ENCODE measurements at places on chromosomes 2 and 18.

- DNase-seq, result no peak
Observed at GRCh38 chr2:181570833-181571661, 85.9 kb downstream of the CERKL start.

DNA sequence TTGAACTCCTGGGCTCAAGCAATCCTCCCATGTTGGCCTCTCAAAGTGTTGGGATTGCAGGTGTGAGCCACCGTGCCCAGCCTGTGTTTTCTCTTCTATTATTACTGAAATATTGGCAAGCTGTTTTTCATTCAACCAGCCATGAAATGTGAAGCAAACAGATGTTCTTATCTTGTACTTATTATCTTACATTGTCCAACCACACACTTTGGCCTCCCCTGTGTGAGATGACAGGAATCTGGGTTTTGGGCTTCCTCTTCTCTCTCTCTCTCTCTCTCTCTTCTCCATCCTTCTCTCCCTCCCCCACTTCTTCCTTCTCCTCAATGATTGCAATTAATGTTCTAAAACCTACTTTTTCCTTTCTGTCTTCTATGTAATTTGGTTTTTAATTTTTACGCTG lies 33.1 kb downstream of the RAMP1 start:
- no peak for DNase-seq

DNA sequence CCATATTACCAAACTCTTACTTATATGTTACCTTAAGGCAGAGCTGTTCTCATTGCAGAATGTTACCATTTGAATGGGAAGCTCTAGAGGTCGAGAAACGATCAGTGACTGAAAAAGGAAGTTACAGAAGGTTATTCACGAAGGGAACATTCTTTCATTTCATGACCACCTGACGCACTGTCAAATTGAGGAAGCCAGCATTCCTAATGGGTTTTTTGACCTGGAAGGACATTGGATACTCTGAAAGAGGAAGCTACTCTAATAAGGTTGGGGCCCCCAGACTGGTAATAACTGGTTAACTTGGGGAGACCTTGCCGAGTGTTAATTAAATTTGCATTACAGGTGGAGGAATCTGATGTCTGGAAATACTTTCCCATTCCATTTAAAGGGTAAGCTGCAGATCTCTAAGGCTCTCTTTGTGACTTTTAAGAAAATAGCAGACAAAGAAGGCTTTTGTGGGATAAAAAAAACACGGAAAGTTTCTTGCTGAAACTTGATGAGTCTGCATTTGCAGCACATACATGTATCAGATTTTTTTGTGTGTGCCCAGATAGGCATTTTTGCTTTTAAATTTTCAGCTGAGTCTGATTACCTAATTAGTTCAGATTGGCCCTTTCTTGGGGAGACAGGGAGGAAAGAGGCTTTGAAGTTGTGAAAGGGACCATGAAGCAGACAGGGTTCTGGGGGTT lies 137.1 kb downstream of the LTBP1 start:
- DNase-seq, result no peak

DNA sequence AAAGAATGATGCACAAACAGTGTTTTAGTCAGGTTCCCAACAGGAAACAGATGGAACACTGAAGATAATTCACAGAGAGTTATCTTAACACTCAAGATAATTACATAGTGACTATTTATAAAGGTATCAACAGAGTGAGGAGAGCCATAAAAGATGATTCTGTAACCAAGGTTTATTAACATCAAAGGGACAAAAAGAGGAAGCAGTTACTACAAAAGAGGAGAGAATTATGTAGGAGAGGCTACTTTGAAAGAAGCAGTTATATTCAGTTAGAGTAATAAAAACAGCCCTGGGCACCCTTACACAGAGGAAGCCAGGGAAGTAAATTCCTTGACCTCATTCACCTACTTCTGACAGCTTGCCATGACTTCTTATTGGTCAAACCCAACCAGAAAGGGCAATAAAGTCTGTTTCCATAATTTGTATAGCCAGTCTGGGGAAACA lies 326.5 kb upstream of the SLC39A10 start:
- DNase-seq, result no peak

- no peak for DNase-seq
Observed at GRCh38 chr18:3067722-3068121, 54.8 kb upstream of the LPIN2 start.

DNA sequence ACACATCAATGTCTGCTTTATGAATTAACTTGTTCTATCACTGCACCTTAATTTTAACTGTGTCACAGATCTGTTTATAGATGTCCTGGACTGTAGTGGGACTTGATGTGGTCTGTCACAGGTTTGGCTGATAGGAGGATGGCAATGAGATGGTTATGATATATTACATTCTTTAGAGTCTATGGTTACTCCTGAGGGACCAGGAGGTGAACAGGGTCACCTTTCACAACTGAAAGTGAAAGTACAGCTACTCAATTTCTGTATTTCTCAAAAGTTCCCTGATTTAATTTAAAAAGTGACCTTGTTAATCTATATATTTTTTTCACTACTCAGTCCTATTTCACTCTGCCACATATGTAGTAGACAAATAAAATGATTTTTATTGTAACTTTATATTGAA lies 1284.1 kb upstream of the GYPC start:
- DNase-seq, result no peak

DNA sequence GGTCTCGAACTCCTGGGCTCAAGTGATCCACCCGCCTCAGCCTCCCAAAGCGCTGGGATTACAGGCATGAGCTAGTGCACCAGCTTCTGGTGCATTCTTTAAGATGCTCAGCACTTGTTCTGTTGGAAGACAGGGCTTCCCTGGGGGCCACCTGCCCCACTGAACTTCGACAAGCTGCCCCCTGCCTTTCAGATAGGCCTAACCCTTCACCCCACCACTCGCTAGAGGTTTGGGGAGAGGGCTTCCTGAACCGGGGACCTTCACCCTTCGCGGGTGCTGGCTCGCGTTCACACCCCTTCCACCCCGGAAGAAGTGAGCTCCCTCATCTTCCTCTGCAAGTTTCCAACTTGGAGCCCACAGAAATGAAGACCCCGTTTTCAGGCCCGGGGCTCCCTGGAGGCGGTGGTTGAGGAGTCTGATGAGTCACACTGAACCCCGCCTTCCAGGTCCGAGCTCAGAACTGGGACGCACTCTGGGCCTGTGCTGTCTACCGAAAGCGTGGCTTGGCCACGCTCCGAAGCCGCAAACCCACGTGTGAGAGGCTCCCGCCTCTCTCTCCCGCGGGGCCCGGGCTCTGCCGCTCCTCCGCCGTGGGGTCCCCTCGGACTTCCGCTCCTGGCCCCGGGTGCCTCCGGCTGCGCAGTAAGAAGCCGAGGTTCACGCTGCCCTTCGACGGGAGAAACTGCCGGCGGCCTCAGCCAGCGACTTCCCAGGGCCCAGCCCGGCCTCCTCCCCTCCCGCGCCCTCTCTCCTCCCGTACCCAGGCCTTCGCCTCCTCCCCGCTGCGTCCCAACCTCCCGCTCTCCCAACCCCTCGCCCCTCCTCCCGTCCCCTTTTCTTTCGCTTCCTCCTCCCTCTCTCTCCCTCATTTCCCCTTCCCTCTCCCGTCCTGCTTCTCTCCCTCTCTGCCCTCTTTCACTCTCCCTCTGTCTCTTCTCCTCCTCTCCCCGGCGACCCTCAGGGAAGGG lies 47.5 kb upstream of the SP3 start:
- peak; percentile 26 for DNase-seq

DNA sequence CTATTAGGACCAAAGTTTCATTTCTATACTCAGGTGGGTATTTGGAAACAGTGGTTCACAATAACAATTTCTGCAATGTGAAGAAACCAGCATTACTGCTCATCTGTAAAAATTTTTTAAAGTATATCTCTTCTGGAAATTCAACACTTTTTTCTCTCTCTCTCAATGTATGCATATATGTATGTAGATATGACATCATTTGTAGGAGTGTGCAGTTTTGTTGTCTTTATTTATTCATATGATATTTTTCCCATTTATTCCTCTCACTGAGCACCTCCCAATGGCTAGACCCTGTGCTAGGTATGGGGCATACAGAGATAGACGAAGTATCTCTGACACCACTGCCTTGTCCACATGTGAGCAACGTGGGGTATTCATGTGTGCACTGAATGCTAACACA lies 58.3 kb downstream of the RDH14 start:
- no peak for DNase-seq

- no peak for DNase-seq
Observed at GRCh38 chr2:176068419-176068832, 15.3 kb downstream of the EVX2 start.

DNA sequence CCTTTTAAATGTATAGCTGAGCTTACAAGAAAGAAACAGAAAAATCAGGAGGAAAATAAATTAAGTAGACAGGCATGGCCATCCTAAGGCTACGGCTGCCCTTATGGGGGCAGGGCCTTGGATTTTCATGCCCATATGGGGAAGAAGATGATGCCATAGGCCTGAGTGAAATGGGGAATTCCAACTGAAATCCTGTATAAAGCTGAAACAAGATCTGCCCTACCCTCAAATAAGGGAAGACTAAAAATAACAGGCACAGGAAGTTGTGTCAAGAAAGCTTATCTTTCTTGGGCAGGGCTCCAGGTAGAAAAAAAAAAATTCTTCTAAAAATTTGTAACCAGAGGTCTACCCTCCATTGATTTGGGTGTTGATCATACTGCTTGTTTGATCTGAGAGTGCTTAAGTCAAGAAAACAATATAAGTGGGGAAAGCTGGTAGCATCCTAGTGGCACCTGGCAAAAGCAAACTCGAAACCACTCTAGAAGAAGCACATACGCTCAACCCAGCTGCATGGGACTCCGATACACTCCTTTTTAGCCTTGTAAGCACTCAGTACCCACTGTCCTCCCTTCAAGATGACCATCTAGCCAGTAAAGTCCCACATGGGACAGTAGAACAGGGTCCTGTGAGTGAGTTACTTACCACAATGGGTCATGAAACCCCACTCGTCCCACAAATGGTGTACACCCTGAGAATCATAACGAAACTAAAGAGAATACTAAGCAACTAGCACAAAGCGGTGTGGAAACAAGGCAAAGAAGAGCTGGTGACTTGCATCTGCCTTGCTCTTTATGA lies 22.3 kb downstream of the DNAH7 start:
- no peak for DNase-seq

- DNase-seq, result no peak
Observed at GRCh38 chr2:9403924-9404323, 19.4 kb downstream of the ITGB1BP1 start.

DNA sequence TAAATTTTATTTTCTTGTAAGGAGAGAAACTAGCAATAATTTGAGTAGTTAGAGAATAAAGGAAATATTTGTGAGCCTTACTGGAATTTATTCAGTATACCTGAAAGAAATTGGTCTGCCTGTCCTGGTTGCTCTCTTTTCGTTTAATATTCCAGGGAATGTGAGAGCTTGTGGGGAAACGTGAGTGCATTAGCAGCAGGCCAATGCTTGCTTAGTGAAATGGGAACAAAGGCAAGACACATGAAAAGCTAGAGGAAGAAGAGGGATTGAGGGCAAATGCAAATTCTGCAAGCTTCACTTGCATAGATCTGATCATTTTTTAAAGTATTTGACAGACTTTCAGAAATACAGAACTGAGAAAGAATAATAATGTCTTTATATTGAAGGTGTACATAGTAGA lies 111.0 kb downstream of the ERBB4 start:
- no peak for DNase-seq

DNA sequence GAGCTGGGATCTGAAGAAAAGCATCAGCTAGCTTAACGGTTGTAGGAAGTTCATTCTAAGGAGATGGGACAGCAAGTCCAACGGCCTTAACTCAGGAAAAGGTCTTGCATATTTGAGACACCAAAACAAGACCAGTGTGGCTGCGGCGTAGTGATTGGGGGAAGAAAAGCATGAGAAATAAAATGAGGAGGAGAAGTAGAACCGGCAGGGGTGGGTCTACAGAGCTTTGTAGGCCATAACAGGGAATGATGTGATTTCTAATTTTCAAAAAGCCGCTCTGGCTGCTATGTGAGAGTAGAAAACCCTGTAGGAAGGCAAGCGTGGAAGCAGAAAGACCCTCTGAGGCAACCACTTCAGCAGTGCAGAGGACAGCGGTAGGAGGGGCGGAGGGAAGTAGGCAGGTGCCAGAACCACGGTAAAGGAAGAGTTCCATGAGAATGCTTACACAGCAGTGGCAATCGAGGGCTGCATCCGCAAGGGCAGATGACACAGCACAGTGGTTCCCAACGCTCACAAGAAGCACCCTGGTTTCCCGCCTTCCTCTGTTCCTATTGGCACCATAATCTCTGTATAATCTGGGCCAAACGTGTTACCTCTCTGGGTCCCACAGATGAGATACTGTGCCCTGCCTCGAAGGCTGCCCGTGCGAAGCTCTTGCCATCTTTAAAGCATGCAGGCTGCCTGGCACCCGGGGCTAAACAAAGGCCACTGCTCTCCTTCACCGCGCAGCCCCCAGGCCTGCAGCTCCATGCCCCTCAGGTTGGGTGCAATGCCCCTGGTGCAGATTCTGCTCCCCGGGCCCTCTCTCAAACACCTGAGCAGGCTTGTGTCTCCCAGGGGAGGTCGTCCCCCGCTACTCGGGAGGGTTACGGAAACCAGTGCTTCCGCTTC lies 795 bp downstream of the ANKRD39 start:
- DNase-seq, result no peak

DNA sequence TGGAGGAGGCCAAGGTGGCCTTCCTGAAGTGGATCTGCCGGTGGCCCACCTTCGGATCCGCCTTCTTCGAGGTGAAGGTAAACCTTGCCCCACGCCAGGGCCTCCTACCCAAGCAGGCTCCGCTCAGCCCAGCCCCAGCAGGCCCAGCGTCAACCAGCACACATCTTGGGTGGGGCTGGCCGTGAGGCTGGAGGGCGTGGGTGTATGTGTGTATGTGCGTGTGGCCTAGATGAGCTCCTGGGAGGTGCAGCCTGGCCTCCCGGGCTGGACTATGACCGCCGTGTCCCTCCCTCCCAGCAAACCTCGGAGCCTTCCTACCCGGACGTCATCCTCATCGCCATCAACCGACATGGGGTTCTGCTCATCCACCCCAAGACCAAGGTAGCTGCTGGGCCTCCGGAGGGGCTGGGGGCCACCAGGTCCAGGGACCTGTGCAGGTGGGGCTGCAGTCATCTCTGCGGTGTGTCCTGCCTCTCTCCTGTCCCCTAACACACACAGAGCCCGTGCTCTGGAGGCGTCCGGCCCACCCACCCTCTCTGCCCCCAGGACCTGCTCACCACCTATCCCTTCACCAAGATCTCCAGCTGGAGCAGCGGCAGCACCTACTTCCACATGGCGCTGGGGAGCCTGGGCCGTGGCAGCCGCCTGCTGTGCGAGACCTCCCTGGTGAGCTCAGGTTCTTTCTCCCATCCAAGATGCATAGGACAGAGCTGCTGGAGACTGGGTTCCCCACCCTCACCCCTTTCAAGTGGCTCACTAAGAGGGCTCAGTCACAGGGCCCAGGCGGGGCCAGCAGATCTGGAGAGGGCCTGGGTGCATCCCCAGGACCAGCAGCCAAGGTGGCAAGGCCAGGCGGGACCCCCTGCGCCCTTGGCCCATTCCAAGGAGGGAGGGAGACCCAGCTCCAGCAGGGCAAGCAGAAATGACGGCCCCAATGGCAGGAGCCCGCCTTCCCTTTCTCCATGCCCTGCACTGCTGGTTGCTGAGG lies 9.4 kb upstream of the GPR17 start:
- no peak for DNase-seq

Measured in activated CD4-positive, alpha-beta T cell treated with anti-CD3 and anti-CD28 coated beads, Interleukin-2, amount 50 U/mL, for 1 hour (primary cell).